ENCODE measurements at places on chromosomes 6 and 20.

- DNase-seq, result no peak
These were observed 107.9 kb upstream of the SYNDIG1 start for GRCh38 chr20:24361541-24361940.

DNA sequence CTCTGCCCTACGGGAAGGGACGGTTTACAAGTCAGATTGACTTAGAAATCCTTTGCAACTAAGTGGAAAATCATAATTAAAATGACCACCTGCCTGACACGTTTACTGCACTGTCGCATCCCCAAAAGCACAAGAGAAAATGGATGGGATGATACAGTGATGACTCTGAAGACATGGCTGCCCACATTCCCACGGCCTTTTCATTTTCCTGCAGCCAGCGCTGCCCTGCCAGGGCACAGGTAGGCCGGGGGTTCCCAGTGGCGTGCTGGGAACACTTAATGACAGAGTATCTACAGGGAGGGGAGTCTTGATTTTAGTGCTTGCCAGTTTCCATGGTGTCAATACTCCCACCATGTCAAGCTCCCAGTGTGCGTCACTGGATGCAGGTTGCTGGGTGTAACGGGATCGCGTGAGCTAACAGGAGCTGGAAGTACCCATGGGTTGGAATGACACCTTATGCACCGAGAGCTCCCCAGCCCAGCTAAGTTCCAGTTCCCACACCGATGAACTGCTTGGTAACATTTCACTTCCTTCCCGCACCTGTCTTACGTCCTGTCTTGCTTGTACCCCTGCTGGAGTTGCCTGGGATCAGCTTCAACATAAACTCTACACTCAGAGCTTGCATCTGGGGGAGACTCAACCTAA is 129.0 kb downstream of the ANKRD60 start:
- no peak for DNase-seq

DNA sequence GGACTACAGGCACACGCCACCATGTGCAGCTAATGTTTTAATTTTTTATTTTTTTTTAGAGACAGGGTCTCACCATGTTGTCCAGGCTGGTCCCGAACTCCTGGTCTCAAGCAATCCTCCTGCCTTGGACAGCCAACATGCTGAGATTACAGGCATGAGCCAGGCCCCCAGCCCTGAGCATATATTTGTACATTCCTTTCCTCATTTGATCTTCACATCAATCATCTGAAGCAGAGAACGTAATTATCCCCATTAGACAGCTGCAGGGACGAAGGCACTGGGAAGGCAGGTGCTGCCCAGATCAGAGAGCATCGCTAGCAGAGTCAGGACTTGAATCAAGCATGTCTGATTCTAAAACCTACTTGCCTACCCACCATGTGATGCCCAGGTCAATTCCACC is 41.0 kb upstream of the SIRPA start:
- no peak for DNase-seq

- DNase-seq, result no peak
These were observed 62.9 kb downstream of the ESR1 start for GRCh38 chr6:151870375-151870774.
